ENCODE measurements at places on chromosomes 16 and 17. TPM values are rescaled to one million over a fixed set of nuclear protein-coding genes. Genes with fewer than 3 reads are reported as not detected.

The FOXC2 gene
- 1.8 TPM for total RNA-seq

The ADAD2 gene
- not detected for total RNA-seq

The SLC4A1 gene
- not detected for total RNA-seq

The DRC7 gene
- total RNA-seq: not detected

The KCNJ18 gene
- total RNA-seq: not detected

The PDP2 gene
- 5.2 TPM for total RNA-seq

The PIRT gene
- total RNA-seq: not detected

The ALDOA gene
- total RNA-seq: 1,838 TPM

The PERCC1 gene
- not detected for total RNA-seq

The CCDC92B gene
- total RNA-seq: 0.16 TPM

The KRT9 gene
- total RNA-seq: not detected

The KIF2B gene
- not detected for total RNA-seq

The CPHXL2 gene
- not detected for total RNA-seq

The MMP25 gene
- 0.90 TPM for total RNA-seq

The C17orf100 gene
- 1.8 TPM for total RNA-seq

The DLX4 gene
- total RNA-seq: 1.7 TPM

The SUMO2 gene
- total RNA-seq: 289 TPM

The GNGT2 gene
- 0.75 TPM for total RNA-seq

The CDK3 gene
- 5.6 TPM for total RNA-seq

The KRTAP4-5 gene
- total RNA-seq: not detected

The KAT2A gene
- 36.5 TPM for total RNA-seq

The CLEC3A gene
- total RNA-seq: not detected

The ABCA9 gene
- total RNA-seq: not detected

The AOC2 gene
- 1.9 TPM for total RNA-seq

The ERI2 gene
- total RNA-seq: 7.3 TPM

The PPP1R27 gene
- total RNA-seq: not detected

The GAS2L2 gene
- total RNA-seq: 0.09 TPM

The HP gene
- not detected for total RNA-seq

The AOC3 gene
- total RNA-seq: 1.4 TPM

The TBC1D3I gene
- 0.28 TPM for total RNA-seq

The FOXN1 gene
- total RNA-seq: not detected

The SSTR5 gene
- total RNA-seq: 0.49 TPM

The PLA2G10 gene
- total RNA-seq: not detected

The CD300H gene
- 1.9 TPM for total RNA-seq

The SLC9A5 gene
- total RNA-seq: 1.4 TPM

The RMI2 gene
- 31.9 TPM for total RNA-seq

The IL17C gene
- total RNA-seq: not detected

The IL32 gene
- total RNA-seq: 29.8 TPM

The EME1 gene
- total RNA-seq: 14.8 TPM

The TMEM100 gene
- not detected for total RNA-seq

The ZNF469 gene
- 9.6 TPM for total RNA-seq

The ASB16 gene
- total RNA-seq: not detected

The HOXB2 gene
- total RNA-seq: 1.0 TPM

The CARD14 gene
- total RNA-seq: 0.30 TPM

The CCL4 gene
- 0.15 TPM for total RNA-seq
